ENCODE measurements at places on chromosomes 7 and 10.
A peak's percentile ranks its signal among the peaks of the same experiment; 100 is the strongest.

- no peak for DNase-seq
These were observed 96.8 kb downstream of the PPP1R3C start for GRCh38 chr10:91536111-91536510.

GRCh38 chr7:40839881-40840280, 705.1 kb downstream of the SUGCT start:
- DNase-seq = no peak

- no peak for DNase-seq
These were observed 19.4 kb downstream of the C1GALT1 start for GRCh38 chr7:7201578-7202374.

GRCh38 chr10:57579926-57580325, 687.8 kb downstream of the IPMK start:
- DNase-seq = peak; percentile 10

GRCh38 chr10:27949528-27950241, 49.2 kb downstream of the ODAD2 start:
- DNase-seq = no peak

DNA sequence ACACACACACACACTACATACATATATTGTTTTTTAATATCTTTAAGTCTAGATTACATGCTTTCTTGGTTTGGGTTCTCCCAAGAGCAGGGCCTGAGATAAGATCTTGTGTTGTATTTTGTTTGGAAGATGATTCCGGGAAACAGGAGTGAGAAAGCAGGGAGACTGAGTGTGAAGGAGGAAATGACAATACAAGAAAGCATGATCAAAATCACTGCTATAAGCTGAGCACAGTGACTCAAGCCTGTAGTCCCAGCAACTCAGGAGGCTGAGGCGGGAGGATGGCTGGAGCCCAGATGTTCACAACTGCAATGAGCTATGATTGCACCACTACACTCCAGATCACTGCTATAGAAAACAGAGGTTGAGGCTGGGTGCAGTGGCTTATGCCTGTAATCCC, 267.6 kb downstream of the SKIDA1 start:
- DNase-seq = no peak
